ENCODE measurements at places on chromosomes 4 and X. TPM values are rescaled to one million over a fixed set of nuclear protein-coding genes. Genes with fewer than 3 reads are reported as not detected.

CCKAR gene
- total RNA-seq: not detected

IL21 gene
- not detected for total RNA-seq

DNA sequence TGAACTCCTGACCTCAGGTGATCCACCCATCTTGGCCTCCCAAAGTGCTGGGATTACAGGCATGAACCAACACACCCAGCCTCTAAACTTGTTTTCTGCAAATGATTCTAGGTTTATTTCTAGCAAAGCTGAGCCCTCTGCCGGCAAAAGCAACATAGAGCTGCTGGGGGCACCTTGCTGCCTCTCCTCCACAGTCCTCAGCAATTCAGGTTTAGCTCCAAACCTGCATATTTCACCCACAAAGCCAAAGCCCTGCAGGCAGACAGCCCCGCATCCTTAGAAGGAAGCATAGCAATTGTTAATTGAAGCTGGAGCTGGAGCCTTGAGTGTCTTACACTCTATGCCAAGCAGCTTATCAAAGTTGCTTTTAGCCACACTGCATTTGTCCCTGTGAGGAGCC lies 24.9 kb upstream of the OCIAD2 start:
- H3K27ac ChIP-seq: no peak overlapping the region
- no peaks in the 10 kb centered on the region for H3K27me3 ChIP-seq
- no peak overlapping the region for H3K4me3 ChIP-seq
- no peaks in the 10 kb centered on the region for H3K4me1 ChIP-seq
- DNase-seq: no peak
- no peaks in the 10 kb centered on the region for H3K36me3 ChIP-seq

- H3K36me3 ChIP-seq: peaks cover 14% of the 10 kb centered on the region
- peaks cover 3% of the 10 kb centered on the region for H3K4me1 ChIP-seq
- DNase-seq: no peak
- H3K4me3 ChIP-seq: no peak overlapping the region
- no peak overlapping the region for H3K27ac ChIP-seq
Measured at GRCh38 chr4:150235317-150235716, 157.1 kb downstream of the DCLK2 start.

- no peaks in the 10 kb centered on the region for H3K36me3 ChIP-seq
- H3K27ac ChIP-seq: no peak overlapping the region
- no peaks in the 10 kb centered on the region for H3K4me1 ChIP-seq
- DNase-seq: no peak
Measured at GRCh38 chrX:106510713-106511403, 100.9 kb upstream of the RADX start.

- no peak overlapping the region for H3K27ac ChIP-seq
- H3K36me3 ChIP-seq: peaks cover 59% of the 10 kb centered on the region
- H3K27me3 ChIP-seq: no peaks in the 10 kb centered on the region
- no peak for DNase-seq
Measured at GRCh38 chr4:184402740-184403383, 71.5 kb downstream of the IRF2 start.

DNA sequence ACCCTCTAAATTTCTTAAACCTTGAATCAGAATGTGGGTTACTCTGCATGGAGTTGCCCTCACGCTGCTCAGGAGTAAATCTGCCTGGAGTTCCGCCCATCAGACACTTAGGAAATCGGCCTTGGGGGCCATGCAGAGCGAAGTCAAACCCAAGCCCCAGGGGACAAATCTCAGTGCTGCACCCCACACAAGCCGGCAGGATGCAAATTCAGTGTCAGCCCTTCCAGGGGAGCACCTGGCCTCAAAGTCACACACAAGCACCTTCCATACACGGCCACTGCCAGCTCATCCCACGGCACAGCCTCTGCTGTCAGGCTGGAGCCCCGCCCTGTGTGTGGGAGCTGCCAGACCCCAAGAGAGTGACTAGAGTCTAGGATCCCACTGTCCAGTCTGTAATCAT lies 27.4 kb downstream of the RNF212 start:
- no peak overlapping the region for H3K27ac ChIP-seq
- no peak for DNase-seq
- peaks cover 6% of the 10 kb centered on the region for H3K27me3 ChIP-seq
- H3K4me3 ChIP-seq: no peak overlapping the region
- H3K4me1 ChIP-seq: no peaks in the 10 kb centered on the region
- no peaks in the 10 kb centered on the region for H3K36me3 ChIP-seq

DNA sequence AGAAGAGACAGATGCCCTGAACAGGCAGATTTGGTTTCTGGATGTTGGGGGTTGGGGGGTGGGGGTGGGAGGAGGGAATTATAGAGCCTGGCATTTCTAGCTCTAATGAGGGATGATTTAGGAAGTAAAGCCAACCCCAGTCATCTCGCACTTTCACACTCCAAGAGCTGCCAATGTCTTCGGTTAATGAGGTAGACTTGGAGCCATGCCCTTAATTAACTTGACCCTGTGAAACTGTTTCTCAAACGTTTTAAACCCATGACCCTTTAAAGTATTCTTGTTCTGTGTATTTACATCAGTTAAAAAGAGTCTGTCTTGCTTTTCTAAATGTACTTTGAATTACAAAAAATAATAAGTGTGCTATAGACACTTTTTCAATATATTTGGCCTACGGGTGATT lies 466.9 kb downstream of the FAT4 start:
- H3K27me3 ChIP-seq: no peaks in the 10 kb centered on the region
- no peak overlapping the region for H3K4me3 ChIP-seq
- H3K4me1 ChIP-seq: no peaks in the 10 kb centered on the region
- no peak overlapping the region for H3K27ac ChIP-seq
- DNase-seq: no peak

GRCh38 chrX:119004920-119005524 lies 30.6 kb downstream of the LONRF3 start:
- no peak overlapping the region for H3K4me3 ChIP-seq
- H3K27ac ChIP-seq: no peak overlapping the region
- no peaks in the 10 kb centered on the region for H3K36me3 ChIP-seq
- no peaks in the 10 kb centered on the region for H3K4me1 ChIP-seq
